ENCODE measurements at places on chromosomes 6 and 20.

DNA sequence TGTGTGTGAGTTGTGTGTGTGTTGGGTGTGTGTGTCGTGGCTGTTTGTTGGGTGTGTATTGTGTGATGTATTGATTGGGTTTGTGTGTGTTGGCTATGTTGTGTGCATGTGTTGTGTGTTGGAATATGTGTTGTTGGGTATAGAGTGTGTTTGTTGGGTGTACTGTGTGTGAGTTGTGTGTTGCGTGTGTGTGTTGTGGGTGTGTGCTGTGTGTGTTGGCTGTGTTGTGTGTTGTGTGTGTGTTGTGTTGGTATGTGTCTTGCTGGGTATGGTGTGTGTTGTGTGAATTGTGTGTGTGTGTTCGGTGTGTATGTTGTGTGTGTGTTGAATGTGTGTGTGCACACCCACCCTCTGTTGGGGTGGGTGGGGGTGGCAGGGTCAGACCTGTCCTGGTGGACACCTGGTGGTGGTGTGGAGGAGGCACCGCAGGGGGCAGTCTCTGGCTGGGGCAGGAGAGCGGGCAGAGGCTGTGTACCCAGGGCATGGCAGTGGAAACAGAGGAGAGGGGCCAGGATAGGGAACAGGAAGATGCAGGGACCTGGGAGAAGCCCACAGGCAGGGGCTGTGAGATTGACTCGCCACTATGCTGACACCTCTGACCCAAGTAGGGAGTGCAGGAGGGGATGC, 25.5 kb upstream of the PXDC1 start:
- DNase-seq, result no peak

DNA sequence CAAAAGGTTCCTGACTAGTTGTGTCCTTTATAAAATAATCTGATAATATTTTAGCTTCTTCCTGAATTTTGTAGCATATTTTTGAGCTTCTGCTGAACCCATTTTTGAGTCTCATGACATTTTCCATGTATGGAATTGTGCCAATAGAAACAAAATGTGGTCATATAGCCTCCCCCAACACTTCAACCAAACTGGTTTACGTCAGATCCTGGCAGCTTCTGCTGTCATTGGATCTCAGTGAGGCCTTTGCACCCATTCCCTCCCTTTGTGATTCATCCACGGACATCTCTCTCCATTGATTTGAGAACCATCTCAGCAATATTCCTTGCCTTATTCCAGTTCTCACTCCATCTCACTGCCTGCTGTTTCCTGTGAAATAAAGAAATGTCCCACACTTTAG, 166.0 kb upstream of the PROKR2 start:
- no peak for DNase-seq

GRCh38 chr20:37243076-37243936, 18.3 kb downstream of the GHRH start:
- DNase-seq, result no peak

- no peak for DNase-seq
Measured at GRCh38 chr6:77548190-77548589, 84.9 kb upstream of the HTR1B start.

DNA sequence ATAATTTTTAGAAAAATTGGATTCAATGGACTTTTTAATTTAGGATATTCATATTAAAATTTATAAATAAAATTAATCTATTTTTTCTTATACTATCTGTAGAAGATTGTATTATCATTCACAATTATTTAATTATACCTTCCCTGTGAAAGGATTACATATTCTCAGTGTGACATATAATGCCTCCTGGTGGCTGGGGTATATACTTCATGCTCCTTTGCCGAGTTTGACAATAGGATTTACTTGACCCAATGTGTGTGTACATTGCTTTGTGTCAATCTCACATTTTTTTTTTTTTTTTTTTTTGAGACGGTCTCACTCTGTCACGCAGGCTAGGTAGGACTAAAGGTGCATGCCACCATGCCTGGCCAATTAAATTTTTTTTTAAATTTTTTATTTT, 230.0 kb upstream of the CHD6 start:
- no peak for DNase-seq

GRCh38 chr20:57102160-57102559, 164.3 kb downstream of the BMP7 start:
- DNase-seq, result no peak

DNA sequence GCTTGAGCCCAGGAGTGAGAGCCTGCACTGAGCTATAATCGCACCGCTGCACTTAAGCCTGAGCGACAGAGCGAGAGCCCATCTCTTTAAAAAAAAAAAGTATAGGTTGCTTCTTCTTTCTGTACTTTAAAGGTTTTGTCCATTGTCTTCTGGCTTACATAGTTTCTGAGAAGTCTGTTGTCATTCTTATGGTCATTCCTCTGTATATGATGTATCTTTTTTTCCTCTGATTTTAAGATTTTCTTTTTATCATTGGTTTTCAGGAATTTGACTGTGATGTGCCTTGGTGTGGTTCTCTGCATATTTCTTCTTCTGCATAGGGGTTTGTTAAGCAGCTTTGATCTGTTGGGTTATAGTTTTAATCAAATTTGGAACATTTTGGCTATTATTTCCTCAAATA, 29.1 kb downstream of the QRSL1 start:
- no peak for DNase-seq

- DNase-seq, result peak; percentile 26
Measured at GRCh38 chr6:141326426-141326825, 806.3 kb upstream of the GJE1 start.

DNA sequence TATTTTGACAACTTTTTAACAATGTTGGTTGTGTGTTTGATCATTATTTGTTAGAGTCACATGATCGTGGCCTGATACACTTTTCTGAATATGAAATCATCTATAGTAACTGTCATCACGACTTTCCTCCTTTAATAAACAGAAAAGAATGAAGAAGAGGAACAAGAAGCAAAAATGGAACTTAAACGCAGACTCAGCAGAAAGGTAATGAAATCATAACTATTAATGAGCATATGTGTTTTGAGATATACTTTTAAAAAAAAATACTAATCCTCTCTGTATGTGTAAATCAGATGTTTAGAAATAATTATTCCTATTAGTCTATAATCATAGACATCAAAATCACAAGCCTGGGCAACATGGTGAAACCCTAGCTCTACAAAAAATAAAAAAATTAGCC, 60.1 kb upstream of the LTV1 start:
- no peak for DNase-seq

DNA sequence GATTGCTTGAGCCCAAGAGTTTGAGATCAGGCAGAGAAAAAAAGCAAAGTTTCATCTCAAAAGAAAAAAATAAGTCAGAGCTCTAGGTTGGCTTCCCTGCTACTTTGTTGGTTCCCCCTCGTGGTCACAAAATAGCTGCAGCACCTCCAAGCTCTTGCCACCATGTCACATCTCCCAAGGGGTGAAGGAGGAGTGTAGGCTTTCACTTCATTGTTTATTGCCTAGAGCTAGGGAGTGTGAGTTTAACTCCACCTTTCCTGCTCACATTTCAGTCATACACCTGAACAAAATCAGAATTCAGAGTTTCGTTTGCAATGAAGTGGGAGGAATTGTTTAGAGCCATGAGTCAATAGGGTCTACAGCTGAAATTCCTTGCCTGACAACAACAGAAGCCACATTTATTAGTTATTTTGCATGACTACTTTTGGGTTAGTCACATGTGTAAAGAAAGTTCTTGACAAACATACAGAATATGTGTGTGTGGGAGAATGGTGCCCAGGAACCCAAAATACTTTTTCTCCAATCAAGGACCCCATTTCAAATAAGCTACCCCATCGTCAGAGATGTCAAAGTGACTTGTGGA, 56.2 kb upstream of the UFL1 start:
- DNase-seq, result no peak

DNA sequence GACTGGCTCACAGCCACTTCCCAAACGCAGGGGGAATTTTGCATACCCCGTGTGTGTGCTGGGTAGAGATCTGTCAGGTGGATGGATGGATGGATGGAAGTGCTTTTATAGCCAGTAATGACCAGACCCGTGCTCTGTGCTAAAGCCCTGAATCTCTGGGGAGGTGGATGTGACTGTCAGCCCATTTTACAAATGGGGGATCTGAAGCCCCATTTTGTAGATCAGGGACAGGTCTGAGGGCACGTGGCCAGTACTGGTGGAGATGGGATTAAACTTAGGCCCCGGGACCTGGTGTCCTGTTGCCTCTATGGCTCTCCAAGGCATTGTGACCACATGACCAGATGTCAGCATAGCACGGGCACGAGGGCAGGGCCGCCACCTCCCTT, 38.2 kb upstream of the ZBP1 start:
- DNase-seq, result no peak

DNA sequence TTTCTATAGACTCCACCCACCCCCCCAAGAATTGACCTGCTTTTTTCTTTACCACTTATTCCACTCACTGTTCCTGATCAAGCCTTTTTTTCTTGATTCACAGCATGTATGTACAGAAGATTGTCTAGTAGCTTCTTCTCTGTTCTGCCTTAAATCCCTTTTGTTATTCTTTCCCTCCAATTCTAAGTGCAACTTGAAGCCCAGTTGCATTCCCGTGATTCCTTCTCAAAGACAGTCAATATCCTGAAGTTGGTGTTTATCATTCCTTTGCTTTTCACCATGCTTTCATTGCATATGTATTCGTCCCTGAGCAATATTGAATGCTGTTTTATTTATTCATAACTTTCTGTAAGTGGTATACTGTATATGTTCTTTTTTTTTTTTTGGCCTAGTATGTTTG, 21.0 kb downstream of the XRN2 start:
- DNase-seq, result no peak

- no peak for DNase-seq
Measured at GRCh38 chr6:119209452-119210205, 131.2 kb upstream of the FAM184A start.

DNA sequence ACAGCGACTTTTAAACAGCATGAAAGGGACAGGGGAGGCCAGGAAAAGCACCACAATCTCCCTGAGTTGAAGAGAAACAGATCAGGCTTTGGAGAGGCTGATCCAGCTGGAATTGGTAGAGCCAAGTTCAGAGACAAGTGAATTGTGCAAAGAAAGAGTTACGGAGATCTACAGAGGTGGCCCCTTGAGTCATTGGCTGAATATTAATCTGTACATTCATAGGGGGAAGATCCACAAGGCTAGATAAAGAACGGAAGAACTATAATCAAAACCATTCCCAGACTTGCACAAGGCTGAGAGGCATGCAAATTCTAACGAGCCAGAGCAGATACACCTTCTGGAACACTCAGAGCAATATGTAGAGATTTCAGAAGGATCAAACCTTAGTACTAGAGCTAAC, 14.2 kb upstream of the FOXQ1 start:
- no peak for DNase-seq

GRCh38 chr6:40904583-40905194, 134.3 kb downstream of the UNC5CL start:
- DNase-seq, result no peak

DNA sequence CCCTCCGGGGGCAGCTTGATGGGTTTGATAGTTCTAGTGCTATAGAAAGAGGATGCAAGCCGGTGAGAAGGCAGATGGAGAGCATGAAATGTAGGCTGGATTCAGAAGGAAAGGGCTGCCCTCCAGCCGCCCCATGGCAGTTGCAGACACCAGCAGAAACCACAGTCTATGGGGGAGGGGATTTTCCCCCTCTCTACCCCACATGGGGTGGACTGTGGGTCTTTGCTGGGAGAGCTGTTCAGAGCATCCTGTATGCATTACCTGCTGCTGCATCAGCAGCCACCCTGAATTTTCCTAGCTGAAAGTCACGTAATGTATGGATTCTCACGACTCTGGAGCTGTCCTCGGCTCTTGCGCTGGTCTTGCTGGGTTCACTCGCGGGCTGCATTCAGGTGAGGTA, 48.8 kb upstream of the CST5 start:
- no peak for DNase-seq

DNA sequence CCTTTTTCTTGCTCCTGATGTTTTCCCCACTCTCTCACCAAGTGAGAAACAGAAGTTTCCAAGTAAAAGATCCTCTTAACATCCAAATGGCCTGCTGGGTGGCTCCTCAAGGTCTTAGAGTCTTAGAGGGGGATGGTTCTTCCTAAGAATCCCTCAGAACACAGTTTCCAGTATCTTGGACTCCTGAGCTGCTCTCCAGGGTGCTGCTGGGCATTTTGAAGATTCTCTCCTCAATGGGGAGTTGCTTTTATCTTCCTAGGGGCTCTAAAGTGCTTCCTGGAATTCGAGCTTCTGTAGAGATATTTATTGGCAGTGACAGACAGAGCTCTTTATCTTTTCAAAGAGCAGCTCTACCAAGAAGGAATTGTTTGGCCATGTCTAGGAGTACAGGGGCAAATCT, 70.8 kb upstream of the SLC35B3 start:
- no peak for DNase-seq

- no peak for DNase-seq
Measured at GRCh38 chr20:24018796-24019195, 30.2 kb upstream of the GGTLC1 start.

DNA sequence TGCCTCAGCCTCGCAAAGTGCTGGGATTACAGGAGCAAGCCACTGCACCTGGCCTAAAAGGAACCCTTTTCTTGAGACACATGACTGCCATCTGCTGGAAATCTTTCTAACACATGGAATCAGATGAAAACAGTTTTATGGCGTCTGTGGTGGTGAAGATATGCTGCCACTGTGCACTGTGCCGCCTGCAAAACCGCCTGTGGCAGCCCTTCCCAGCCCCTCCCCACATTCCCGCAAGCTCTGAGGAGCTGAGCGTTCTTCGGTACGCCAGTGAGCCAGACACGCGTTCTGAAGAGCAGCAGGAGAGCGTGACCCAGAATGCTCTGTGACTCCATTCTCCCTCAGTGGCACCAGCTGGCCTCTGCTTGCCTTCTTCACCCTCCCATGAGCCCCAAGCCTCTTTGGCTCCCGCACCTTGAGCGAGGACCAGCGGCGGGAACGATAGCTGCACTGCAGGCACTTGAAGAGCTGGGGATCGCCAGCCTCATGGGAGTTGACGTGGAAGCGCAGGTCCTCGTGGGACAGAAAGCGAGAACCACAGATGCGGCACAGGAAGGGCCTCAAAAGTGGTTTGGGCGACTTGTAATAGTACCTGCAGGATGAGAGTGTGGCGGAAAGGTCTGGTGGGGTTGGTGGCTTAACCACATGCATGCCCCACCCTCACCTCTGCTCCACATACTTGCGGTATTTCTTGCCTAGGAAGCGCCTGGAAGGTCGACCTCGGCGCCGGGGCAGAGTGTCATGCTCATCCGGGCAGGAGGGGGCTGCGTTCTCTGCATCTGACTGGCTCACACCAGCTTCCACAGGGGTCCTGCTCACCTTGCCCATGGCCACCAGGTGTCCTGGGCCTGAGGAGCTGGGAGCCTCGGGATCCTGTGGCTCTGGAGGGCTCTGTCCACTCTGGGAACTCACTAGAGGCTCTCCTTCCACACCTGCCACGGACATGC, 8.7 kb downstream of the ZNF335 start:
- no peak for DNase-seq

DNA sequence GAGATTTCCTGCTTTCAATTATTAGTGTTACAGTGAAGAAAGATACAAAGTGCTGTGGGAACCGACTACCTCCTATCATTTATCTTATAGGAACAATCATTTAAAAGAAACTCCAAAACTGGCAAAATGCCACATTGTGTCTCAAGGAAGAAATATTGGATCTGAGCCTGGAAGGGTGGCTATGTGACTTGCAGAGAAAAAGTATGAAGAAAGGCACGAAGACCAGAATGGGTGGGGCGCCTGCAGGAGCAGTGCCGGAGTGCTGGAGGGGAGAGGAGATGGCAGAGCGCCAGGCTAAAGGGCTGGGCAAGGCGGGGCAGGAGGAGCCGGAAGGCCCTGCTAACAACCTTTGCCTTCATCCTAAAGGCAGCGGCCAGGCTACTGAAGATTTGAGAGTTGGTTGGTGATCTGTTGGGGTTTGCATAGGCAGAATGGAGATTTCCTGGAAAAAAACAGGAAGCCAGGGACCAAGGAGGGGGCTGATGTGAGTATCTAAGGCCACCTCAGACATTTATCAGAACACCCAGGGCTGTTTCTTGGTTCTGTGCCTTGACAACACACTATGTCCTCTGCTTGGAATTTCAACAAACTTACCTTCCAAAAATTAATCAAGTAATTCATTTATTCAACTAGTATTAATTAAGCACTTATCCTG, 125.6 kb downstream of the MAFB start:
- DNase-seq, result no peak
